ENCODE measurements at places on chromosomes 16 and 17.

DNA sequence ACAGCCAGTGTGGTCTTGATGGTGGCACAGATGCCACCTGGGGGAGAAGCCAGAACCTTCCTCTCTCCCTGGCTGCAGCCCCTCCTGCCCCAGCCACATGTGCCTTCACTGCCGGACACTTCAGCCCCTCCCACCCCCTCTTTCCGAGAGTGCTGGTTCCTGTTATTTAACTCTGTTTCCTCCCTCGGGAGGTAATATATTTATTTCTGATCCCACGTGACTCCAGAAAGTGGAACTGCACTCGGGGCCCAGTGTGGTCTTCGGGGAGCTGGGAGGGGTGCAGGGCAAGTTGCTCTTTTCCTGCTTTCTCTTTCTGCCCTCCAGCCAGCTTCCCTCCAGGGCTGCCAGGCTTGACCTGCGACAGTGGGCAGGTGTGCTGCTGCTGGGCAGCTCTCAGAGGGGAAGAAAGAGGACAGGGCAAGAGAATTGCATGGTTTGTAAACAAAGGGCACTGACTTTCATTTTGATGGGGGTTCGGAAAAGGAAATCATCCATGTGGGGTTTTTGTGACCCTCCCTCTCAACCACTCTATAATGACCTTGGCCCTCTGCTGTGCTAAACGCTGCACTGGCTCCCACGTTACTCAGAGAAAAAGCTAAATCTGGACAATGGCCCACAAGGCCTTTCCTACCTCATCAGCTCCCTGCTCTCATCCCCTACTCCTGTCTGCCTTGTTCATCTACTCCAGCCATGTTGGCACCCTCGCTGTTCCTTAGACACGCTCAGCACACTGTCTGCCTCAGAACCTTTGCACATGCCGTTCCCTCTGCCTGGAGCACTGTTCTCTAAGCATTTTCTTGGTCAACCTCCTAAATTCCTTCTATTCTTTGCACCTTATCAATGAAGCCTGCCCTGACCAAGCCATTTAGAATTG lies 8.2 kb upstream of the CIITA start:
- no peak for DNase-seq

DNA sequence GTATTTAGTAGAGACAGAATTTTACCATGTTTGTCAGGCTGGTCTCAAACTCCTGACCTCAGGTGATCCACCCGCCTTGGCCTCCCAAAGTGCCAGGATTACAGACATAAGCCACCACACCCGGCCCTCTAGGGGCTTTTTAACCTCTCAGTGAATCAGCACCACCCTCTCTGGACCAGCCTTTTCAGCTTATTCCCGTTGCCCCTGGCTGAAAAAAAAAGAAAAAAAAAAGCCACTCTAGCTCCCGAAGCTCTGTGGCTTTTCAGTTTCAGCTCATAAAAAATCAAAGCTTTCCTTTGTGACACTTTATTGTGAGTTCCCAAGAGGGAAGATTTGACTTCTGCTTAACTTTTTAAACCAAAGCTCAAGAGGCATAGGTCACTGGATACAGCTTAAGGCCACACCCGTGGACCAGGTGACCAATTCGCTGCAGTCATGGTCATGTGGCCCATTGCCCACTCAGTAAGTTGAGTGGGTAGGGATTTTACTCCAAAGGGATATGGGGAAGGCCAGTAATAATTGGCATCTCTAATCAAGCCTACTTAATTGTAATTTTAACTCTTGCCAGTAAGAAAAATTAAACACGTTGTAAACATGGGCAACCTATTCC lies 46.6 kb upstream of the MED13 start:
- DNase-seq = no peak

GRCh38 chr16:59683709-59684108 lies 949.6 kb upstream of the GOT2 start:
- DNase-seq = no peak

- DNase-seq = no peak
Measured at GRCh38 chr16:49596068-49596467, 222.5 kb downstream of the C16orf78 start.

DNA sequence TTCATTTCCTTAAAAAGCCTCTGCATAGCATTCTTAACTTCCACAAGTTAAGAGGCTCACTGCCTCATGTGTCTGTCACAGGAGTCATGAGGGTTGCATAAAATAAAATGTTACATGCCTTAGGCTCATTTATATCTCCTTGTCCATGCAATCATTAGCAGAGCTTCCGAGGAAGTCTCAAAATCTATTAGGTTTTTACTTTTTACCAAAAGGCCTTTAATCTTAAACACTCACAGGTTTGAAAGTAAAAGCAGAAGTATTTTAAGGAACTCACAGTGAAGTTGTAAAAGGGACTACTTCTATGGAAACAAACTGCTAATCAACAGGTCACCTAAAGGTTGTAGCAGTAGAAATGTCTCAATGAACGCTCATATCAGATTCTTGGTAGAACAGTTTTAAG lies 5.2 kb upstream of the ATP6V0A1 start:
- DNase-seq = no peak

DNA sequence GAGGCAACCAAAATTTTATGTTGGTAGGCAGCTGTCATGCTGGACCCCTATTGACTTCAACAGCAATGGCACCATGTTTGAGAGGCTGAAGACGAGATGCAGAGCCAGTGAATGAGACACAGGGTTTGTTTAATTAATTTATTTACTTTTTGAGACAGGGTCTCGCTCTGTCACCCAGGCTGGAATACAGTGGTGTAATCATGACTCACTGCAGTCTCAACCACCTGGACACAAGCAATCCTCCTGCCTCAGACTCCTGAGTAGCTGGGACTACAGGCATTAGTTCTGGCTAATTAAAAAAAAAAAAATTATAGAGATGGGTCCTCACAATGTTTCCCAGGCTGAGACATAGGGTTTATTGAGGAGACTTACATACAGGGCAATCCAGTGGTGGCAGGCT lies 36.2 kb upstream of the PPM1D start:
- DNase-seq = no peak

Data from hypothalamus (tissue), 51 donors.